ENCODE measurements at places on chromosomes 6 and 20.

- no peak for DNase-seq
Measured at GRCh38 chr6:43283905-43284304, 14.2 kb upstream of the SLC22A7 start.

GRCh38 chr20:50898475-50898874, 32.8 kb downstream of the ADNP start:
- no peak for DNase-seq

DNA sequence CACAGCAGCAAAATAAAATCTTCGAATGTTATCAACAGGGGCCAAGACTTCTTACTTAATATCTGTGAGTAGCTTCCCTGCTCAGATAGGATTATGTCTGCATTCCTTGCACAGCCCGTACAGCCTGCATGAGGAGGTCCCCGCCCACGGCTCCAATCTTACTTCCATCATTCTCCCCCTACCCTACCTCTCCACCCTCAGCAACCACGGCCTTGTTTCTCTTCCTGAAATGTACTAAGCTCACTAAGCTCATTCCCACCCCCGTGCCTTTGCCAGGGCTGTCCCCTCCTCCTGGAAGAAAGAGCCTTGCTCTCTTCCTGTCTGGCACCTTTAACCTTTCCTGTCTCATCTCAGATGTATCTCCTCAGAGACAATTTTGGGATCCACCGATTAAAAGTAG, 120.4 kb downstream of the BCAS1 start:
- DNase-seq: no peak

DNA sequence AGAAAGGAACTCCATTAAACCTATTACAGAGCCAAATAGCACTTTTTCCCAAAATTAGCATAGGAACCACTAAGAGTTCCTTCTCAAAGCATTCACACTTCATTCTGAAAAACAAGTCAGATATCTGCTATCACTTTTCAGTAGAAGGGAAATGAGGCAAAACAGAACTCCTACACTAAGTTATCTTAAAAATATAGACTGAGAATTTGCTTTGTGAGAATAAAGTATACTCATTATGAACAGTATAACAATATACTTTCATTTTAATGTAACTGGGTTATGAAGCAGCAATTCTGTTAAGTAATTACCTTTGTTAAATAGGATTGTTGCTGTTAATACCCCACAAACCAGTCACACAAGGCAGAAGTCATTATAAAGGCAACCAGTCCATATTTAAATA, 8.7 kb downstream of the MTRF1L start:
- no peak for DNase-seq

GRCh38 chr6:97160280-97160679, 122.7 kb downstream of the MMS22L start:
- DNase-seq: no peak

- peak; percentile 74 for DNase-seq
Measured at GRCh38 chr20:38804682-38805501, 605 bp upstream of the PPP1R16B start.

DNA sequence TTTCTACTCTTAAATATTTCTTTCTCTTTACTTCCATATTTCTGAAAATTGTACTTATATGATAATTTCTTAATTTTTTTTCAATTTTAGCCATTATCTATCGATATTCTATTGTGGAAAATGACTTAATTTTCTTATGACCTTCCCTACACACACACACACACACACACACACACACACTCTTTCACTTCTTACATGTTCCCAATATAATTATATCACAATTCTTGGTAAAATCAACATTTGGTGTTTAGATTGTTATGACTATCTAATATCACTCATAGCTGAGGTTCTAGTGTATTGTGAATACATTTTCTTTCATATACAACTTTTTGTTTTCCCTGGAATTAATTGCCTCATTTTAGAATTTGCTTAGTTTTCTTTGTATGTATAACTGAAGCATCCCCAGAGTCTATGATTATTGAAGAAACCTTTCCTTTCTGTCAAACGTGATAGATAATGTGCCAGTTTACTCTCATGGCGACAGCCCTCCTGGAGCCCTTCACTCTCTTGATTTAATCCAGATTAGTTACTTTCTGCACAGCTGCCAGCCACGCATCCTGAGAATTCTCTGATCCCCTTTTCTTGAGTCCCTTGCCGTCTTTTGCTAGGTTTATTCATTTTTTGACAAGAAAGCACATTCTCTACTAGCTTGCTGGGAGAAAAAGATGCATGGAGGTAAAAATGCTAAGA, 63.4 kb downstream of the RNF182 start:
- DNase-seq: no peak

DNA sequence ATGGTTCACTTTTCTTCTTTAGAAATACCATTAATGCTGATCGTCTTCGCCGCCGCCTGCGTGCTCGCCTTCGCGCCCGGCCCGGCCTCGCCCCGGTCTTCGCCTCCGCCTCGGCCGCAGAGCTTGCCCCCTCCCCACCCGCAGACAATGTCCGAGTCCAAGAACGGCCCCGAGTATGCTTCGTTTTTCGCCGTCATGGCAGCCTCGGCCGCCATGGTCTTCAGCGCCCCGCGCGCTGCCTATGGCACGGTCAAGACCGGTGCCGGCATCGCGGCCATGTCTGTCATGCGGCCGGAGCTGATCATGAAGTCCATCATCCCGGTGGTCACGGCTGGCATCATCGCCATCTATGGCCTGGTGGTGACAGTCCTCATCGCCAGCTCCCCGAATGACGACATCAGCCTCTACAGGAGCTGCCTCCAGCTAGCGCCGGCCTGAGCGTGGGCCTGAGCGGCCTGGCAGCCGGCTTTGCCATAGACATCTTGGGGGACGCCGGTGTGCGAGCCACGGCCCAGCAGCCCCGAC, 4.8 kb upstream of the PRPH2 start:
- peak; percentile 65 for DNase-seq

DNA sequence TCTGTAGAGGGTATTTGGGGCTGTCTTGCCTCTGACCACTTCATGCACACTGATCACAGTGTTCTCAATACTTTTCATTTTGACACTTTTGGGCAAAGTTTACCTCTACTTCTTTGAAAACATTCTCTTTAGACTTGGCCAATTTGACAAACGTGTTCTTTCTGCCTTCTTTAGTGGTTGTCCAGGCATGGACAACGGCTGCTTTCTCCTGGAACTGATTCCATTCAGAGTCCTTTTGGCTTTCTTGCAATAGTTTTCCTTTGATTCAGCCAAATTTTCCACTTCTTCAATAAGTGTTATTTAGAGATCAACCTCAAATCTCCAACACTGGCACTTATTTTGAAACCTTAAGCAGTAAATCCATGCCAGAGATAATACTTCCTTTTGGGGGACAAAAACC, 6.7 kb upstream of the CST9 start:
- DNase-seq: no peak

- no peak for DNase-seq
Measured at GRCh38 chr6:50699051-50699775, 14.1 kb upstream of the TFAP2D start.

DNA sequence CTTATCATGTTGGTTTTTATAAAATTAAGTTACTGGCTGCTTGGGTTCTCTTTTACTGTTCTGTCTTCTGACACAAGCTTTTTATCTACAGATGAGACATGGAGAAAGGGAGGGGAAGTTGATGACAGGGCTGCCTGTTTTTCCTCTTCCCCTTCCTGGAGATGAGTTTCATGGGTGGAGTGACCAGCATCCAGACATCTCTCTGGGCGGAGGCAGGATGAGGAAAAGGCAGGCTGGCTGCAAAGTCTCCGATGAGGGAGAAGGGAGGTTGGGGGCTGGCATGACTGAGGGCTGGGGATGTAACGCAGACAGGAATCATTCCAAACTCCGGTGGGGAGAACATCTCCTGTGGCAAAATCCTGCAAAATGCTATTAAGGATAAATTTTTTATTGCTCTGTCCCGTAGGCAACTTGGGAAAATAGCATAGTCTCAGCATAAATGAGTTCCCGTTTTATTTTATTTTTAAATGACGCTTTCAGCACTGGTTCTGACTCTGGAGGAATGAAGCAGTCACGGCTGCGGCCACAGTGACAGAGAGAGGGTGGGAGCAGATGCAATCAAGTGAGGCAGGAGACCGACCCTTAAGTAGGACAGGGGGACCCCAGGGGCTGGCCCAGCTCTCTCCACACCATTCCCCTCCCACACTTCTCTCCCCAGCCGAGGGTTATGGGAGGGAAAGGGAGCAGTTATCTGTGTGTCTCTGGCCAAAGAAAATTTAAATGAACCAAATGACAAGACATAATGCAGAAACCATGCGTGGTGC, 108.8 kb upstream of the PMEPA1 start:
- no peak for DNase-seq

DNA sequence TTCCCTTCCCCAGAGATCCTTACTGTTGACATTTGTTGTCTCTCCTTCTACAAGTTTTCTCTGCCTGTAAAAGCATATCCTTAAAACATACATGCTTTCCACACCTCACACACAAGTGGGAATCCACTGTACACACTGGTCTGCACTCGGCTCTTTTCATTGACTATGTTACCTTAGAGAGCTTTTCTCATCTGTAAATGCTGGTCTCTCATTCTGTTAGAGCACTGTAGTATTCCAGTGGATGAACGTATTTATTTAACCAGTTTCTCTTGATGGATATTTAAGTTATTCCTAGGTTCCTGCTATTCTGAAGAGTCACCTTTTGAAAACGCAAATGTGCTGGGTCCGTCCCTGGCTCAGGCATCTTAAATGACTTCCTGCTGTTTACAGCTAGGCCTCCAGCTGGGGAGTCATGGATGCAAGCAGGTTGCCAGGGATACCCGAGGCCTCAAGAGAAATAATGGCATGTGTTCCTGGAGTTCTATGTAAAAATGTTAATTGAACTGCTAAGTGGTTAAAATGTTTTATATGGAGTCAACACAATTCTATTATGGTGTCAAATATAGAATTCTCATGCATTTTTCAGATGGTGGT, 61.1 kb upstream of the TGM3 start:
- no peak for DNase-seq

GRCh38 chr6:168060521-168060931, 18.5 kb downstream of the FRMD1 start:
- no peak for DNase-seq

- DNase-seq: no peak
Measured at GRCh38 chr6:113893866-113894265, 36.7 kb downstream of the MARCKS start.

DNA sequence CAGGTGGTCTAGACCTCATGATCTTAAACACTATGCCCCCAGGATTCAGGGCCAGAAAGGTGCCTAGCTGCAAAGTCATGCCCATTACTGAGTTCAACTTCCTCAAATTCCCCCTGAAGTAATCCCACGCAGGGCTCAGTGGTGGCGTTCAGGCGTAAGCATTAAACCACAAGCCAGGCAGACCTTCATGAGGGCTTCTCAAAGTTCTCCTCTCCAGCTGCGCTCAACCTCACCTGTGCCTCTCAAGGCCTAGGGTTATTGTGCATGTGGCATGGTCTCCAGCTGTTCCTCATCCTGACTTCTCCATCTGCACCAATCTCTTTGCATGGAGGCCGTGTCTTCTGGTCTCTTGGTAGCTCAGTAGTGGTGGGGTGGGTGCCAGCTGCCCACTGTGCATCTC, 113.6 kb downstream of the TSHZ2 start:
- no peak for DNase-seq

GRCh38 chr6:7261852-7262461, 51.0 kb downstream of the SSR1 start:
- DNase-seq: peak; percentile 26

- no peak for DNase-seq
Measured at GRCh38 chr6:169905041-169905807, 153.8 kb downstream of the ERMARD start.

DNA sequence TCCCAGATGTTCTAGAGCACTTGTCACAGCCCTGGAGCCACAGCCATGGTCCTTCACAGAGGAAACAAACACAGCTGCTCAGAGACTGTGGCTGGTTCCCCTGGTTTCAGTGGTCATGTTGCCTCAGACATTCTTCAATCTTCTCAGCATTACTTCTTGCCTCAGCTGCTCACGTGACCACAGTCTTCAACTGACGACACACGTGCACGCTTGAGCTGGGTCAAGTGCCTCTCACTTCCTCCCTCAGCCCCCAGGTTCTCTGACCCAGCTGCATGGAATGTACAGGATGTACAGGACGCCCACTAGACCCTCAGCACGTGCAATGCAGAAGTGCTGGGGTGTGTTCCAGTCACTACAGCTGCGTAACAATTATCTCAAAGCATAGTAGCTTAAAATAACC, 159.8 kb upstream of the GGTLC1 start:
- DNase-seq: no peak

- no peak for DNase-seq
Measured at GRCh38 chr6:44146685-44147084, 11.9 kb upstream of the CAPN11 start.

DNA sequence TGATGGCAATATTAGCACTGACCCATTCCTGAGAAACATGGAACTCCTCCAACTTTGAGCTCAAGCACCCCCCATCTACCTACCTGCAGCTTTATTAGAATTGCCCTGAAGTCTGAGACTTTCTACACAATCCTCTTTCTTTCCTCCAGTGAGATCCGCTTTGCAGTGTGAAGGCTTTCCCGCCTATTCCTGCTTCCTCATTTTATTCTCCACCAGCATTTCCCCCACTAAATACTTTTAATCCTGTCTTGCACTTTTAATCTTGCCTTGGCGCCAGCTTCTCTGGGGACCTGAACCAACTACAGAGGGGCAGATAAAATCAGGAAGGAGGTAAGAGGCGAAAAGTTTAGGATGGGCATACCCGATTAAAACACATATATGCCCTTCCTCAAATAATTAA, 178.1 kb upstream of the PRDM1 start:
- no peak for DNase-seq

GRCh38 chr6:155454471-155454870, 1.2 kb downstream of the NOX3 start:
- DNase-seq: no peak

DNA sequence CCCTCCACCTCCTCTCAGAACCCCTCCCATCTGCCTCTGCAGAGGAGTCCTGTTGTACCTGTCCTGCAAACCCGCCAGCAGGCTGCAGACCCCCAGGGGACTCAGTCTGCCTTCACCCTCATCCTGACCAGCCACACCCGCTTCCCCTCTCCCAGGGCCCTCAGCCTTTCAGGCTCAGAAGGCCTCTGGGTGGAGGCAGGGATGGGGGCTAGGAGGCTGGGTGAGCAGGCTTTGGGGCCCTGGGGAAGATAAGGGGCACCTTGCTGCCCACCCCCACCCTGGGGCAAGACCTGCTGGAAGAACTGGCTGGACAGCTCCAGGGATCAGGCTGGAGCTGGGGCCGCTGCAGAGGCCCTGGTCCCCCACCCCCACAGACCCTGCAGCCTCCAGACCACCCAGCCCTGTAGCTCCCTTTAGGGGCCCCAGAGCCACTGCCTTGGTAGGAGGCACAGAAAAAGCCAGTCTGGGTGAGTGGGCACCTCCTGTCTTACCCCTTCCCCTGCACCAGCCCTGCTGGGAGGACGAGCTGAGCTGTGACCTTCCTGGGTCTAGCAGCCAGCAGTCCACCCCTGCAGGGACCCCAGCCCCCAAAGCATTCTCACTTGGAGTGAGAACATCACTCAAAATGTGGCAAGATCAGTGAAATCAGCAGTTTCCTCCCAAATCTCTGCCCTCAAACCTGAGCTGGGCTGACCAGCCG, 5.2 kb downstream of the TEAD3 start:
- DNase-seq: no peak

DNA sequence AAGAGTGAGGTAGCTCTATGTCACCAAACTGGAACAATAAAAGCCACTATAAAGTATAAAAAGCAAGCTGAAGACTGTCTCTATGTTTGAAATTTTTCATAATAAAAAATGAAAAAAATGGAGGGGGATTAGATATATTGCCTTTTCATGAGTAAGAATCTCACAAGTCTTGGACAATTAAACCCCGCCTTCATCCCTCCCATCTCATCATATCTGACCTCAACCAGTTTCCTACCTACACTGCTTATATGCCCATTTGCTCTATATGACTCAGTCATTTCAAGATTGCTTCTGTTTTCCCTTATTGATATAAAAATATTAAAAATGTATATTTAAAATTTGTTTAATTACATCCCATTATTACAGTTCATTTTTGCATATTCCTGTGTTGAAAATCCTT, 2.9 kb upstream of the TRIM39 start:
- no peak for DNase-seq
